ENCODE measurements at places on chromosomes 6 and 20. TPM values are rescaled to one million over a fixed set of nuclear protein-coding genes. Genes with fewer than 3 reads are reported as not detected.
A peak's percentile ranks its signal among the peaks of the same experiment; 100 is the strongest.

DNA sequence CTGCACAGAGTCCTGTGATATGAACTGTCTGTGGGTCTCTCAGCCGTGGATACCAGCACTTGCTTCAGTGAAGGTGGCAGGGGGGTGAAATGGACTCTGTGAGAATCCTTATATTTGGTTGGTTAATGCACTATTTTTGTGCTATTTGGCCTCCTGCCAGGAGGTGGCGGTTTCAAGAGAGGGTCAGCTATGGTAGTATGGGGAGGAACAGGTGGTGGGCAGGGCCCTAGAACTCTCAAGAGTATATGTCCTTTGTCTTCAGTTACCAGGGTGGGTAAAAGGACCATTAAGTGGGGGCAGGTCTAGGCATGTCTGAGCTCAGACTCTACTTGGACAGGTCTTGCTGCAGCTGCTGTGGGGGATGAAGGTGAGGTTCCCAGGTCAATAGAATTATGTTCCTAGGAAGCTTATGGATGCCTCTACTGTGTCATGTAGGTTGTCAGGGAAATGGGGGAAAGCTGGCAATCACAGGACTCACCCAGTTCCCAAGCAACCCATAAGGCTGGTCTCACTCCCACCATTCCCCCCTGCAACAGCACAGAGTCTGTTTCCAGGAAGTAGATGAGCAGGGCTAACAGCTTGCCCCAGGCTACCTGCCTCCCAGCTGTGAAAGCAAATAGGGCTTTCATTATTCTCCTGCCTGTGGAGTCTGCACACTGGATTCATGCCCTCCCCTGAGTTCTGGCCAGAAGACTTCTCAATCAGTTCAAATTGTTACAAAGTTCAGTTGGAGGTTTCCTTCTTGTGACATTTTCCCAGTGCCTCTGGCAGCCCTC, 56.8 kb upstream of the PHIP start:
- DNase-seq, result no peak

- DNase-seq, result no peak
These were observed 9.0 kb downstream of the ZSWIM3 start for GRCh38 chr20:45866454-45866853.

The C6orf136 gene
- 2.9 TPM for total RNA-seq

The TP53TG5 gene
- not detected for total RNA-seq

GRCh38 chr6:5333658-5334057, 72.3 kb downstream of the FARS2 start:
- DNase-seq, result peak; percentile 14

DNA sequence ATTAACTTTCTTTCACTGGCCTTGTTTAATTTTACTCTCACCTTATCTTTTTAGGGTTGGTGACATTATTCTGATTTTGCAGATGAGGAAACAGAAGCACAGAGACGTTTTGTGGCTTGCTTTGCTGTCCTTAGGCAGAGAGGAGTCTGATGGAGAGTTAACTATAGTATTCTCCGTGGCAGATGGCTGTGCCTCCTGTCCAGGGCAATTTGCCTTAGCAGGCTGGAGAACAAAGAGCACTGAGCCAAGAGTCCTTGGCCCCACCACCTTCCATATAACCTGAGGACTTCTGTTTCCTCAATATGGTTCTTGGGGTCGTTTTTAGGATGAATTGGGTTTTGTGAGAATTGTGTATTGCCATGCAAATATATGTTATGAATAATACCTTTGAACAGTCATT, 71.4 kb upstream of the BACH2 start:
- DNase-seq, result no peak

DNA sequence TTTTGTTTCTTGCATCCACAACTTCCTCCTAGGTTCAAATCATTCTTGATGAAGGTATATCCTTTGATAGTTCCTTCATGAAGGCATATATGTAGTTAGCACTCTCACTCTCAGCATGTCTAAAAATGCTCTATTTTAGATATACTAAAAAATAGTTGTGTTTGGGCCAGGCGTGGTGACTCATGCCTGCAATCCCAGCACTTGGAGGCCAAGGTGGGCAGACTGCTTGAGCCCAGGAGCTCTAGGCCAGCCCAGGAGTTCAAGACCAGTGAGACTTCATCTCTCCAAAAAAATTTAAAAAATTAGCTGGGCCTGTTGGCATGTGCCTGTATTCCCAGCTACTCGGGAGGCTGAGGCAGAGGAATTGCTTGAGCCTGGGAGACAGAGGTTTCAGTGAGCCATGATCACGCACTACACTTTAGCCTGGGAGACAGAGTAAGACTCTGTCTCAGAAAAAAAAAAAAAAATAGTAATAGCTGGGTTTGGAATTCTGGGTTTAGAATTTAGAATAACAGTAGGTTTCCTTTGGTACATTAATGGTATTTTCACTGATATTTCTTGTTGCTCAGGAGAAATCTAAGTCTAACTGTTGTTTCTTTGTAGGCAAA, 7.0 kb downstream of the SERAC1 start:
- no peak for DNase-seq

- no peak for DNase-seq
These were observed 102.3 kb downstream of the EPM2A start for GRCh38 chr6:145632971-145633370.

DNA sequence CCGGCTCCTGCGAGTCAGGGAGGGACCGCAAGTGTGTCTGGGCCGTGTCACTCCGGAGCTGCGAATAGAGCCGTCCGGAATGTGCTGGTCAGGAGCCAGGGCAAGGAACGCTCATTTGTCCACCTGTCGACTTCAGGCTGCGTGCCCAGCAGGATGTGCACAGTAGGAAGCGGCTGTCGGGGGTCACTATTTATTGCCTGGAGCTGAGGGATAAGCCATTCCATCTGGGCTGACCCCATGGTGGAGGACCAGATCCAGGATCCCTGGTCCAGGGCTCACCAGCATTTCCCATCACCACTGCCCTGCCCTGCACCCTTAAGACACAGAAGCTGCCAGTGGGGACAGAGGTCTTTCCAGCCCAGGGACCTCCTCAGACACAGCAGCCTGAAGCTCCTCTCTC, 14.7 kb downstream of the NTSR1 start:
- no peak for DNase-seq

The PRSS35 gene
- total RNA-seq, result not detected

The ABHD16B gene
- not detected for total RNA-seq

DNA sequence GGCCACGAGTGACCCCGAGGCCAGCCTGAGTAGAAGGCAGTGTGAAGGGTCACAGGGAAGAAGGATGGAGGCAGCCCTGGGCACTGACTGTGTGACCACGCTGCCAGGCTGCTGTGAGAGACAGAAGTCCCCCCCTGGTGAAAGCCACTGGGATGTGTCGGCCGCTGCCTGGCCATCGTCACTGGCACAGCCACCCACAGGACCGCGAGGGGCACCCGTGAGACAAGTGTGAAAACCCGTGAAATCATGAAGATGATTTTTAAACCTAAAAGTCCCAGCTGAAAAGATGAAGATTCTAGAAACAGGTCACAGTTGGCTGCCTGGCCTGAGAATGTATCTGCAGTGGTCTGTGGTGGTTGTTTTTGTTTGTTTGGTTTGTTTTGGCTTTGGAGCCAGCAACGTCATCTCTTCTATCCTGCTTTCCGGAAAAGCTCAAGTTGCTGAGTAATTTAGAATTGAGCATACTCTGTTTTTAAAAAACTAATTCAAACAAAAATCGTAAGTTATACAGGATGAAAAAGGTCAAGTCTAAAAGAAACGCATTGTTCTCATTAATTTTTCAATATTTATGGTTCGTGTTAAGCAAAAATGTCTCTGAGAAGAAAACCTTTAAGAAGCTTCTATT, 94.7 kb downstream of the HUS1B start:
- DNase-seq, result no peak

- no peak for DNase-seq
These were observed 4.6 kb downstream of the KCNK5 start for GRCh38 chr6:39224523-39225182.

- no peak for DNase-seq
These were observed 116.5 kb upstream of the LAMP5 start for GRCh38 chr20:9397928-9398327.

The PNPLA1 gene
- total RNA-seq, result not detected

DNA sequence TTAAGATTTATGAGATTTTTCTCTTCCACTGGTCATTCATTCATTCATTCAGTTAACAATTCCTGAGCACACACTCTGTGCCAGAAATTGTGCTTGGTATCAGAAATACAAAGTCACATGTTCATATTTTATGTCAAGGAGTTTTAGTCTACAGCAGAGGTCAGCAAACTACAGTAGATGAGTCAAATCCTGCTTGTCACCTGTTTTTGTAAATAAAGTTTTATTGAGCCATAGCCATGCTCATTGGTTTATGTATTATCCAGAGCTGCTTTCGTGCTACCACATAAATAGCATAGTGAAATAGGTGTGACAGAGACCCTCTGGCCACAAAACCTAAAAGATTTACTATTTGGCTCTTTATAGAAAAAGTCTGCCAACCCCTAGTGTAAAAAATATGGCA, 46.8 kb downstream of the THEMIS start:
- DNase-seq, result no peak

The DXO gene
- total RNA-seq, result 13.5 TPM

GRCh38 chr20:60104993-60105803, 147.0 kb downstream of the CDH26 start:
- DNase-seq, result no peak

The NKX2-2 gene
- 0.56 TPM for total RNA-seq

GRCh38 chr6:103036846-103037245, 1643.3 kb downstream of the GRIK2 start:
- DNase-seq, result no peak

Data from H4 (cell line).